ENCODE measurements at places on chromosomes 5 and 9.

GRCh38 chr9:130138791-130139190 lies 33.4 kb upstream of the NCS1 start:
- DNase-seq, result peak; percentile 66

DNA sequence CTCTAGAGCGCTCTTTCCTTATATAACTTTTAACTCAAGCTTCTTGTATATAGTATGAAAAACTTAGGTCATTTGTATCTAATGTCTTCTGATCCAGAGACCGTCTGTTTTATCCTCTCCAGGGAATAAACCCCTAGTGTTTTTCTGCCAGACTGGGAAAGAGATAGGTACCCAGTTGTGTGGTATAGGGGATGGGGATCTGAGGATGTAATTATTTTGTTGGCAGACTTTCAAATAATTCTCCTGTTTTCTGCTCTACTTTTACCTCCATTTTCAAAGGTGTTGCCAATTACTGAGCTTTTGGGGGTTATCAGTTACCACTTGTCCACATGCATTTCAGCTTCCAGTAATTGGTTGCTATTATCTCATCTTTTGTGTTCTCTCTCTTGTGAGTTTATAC lies 17.9 kb downstream of the CCDC171 start:
- no peak for DNase-seq

DNA sequence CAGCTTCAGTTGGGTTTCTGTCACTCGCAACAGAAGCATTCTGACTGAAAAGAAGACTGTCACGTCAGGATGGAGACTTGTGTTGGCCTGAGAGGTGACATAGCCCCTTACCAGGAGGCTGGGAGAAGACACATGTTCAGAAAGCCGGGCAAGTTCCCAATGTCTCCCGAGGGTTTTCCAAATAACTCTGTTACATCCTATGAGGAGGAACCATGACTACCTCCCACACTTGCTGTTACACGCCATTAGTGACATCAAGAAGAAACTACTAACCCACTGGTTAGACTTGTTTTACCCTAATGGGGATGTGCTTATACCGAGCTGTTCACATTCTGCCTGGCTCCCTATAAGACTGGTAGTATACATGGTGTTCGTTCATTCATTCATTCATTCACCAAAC lies 33.3 kb downstream of the SH3PXD2B start:
- DNase-seq, result no peak

DNA sequence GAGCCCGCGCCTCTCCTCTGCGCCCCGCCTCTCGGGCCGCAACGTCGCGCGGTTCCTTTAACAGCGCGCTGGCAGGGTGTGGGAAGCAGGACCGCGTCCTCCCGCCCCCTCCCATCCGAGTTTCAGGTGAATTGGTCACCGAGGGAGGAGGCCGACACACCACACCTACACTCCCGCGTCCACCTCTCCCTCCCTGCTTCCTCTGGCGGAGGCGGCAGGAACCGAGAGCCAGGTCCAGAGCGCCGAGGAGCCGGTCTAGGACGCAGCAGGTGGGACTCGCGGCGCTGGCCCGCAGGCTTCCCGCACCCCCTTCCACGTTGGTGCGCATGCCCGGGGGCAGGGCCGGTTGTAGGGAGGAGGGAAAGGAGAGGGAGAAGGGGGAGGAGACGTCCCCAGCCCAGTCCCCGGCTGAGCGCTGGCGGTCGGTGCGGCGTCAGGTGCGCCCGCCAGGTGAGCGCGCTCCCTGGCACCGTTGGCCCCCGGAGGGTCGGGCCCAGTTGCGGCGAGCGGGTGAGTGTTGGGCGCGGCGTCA lies at the start of gene OCLN:
Gene OCLN, plus strand, starts transcription at position 400 of the 532 bp plus-strand sequence. CDS start 11,455 bp downstream, outside the sequence.
- peak; percentile 81 for DNase-seq

DNA sequence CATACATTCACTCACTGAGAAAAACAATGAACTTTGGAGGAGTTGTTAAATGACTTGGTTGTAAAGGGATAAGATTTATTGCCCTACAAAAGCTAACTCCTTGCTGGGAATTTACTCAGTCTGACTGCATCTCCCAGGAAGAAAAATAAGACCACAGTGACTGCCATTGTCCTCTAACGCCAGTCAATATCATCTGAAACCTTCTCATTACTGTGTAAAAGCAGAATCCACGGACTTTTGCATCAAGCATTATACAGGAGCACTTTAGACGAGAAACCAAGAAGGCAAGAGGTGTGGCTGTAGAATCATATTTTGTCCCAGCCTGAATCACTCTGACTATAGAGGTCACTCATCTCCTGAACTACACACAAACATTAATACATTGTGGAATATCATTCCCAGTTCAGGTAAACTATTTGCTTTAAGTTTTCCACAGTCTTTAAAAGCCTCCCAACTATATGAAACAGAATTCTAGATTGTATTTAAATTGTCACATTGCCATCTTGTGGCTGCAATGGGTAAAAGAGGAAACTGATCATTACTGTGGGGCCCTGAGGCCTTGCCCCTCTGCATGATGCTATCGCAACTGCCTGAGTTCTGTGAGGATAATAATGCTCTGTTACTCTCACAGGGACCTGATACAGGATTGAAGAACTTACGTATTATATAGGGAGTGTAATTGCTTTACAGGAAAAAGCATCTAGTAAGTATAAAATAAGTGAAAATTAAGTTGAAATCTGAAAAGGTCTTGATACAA lies 142.9 kb downstream of the SLCO4C1 start:
- DNase-seq, result peak; percentile 67

All from eye (tissue), 1 donor.